Transverse colon (tissue), 4 donors: ENCODE measurements at places on chromosomes 6 and 20.

- DNase-seq = peak; percentile 12
Measured at GRCh38 chr20:53162251-53162835, 190.2 kb downstream of the TSHZ2 start.

DNA sequence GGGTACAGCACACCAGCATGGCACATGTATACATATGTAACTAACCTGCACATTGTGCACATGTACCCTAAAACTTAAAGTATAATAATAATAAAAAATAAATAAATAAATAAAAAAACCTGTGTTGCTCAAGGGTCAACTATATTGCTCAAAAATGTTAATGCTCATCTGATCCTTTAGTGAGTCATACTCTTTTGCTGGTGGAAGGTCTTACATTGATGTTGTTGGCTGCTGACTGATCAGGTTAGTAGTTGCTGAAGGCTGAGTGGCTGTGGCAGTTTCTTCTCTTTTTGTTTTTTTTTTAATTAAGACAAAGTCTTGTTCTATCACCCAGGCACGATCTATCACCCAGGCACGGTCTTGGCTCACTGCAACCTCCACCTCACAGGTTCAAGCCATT is 29.6 kb upstream of the SMIM26 start:
- DNase-seq = no peak

GRCh38 chr20:24501764-24502556 is 32.5 kb downstream of the SYNDIG1 start:
- no peak for DNase-seq

GRCh38 chr6:108180776-108181175 is 15.0 kb downstream of the NR2E1 start:
- no peak for DNase-seq

DNA sequence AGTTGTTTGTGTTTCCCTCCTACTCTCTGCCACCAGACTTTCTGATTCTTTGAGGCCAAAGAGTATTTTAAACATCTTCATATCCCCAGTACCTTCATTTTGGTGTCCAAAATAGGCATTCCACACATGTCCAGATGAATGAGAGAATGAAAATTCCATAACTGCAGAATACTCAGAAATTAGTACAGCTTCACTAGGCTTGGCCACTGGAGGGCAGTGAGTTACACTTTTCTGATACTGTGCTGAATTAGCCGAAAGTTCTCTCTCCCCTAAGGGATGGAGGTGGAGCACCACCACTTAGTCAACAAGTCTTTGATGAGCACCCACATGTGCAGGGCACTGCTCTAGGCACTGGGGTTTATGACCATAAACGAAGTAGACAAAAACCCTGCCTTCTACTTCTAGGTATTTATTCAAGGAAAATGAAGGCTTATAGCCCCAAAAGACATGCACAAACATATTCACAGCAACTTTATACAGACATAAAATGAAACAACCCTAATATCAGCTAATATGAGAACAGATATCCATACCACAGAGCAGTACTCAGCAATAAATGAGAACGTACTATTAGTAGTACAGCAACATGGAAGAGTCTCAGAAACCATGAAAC is 46.1 kb upstream of the TMEM217 start:
- DNase-seq = no peak

DNA sequence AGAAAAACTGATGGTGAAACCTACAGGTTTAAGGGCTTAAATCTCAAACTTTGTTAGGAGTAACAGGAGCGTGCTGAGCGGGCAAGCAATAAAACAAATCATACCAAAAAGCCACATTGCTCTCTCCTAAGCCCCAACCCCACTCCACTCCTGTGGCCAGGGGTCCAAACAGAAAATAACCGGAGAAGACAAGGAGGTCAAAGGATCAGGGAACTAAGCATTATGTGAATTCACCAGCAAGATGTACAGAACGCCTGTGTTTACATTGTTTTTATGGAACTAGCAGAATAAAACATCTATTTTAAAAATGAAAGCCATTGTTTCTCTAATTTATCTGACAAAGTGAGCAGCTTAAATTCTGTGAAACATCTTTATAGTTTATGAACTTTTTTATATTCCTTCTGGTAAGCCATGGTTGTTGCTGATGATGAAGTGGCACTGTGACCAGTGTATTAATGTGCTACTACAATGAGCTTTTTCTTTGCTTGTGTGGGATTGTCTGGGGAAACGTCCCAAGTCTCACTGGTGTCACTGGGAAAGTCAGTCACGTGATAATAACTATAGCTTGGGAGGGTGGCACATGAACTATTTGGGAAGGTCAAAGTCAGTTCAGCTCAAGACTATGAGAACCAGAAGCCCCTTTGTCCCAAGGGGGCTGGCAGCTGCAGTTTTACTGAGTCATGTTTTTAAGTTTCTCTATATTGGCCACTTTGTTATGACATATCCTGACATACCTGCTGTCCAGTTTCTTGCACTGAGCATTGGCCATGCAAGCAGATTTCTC is 9.8 kb downstream of the FAM210B start:
- no peak for DNase-seq

DNA sequence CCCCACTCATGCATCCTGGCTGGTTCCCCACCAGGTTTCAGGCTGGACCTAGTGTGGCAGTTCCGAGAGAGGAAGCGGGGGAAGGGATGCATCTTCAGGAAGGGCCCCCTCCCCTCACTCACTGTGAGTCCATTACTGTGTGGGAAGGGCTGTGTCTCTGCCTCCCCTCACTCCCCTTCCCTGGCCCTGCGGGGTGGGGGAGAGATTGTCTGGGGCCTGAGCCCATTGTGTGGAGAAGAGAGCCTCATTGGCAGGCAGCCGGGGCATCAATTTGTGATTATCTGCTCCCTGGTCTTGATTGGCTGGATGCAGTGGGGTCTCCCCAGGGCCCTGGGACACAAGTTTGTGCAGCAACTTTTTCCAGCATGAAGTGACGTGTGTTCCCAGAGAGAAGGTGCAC is 4.1 kb upstream of the MYT1 start:
- no peak for DNase-seq
